ENCODE measurements at places on chromosomes 4 and X.

GRCh38 chrX:119442286-119442685, 26.0 kb upstream of the SLC25A5 start:
- DNase-seq = no peak

GRCh38 chr4:2598511-2599303, 62.3 kb downstream of the FAM193A start:
- no peak for DNase-seq

DNA sequence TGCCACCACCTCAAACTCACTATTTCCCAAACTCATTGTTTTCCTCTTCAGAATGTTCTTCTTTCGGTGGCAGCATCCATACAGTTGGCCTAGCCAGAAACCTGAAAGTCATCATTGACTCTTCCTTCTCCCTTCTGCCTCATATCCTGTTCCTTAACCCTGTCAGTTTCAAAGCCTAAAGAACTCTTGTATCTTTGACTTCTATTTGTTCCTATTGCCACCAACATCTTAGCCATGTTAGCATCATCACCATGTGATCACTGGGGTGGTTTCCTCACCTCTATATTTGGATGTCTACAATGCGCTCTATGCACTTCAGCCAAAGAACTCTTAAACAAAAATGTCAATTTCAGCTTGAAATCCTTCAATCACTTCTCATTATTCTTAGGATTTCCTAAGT, 29.0 kb downstream of the DDX60L start:
- no peak for DNase-seq

DNA sequence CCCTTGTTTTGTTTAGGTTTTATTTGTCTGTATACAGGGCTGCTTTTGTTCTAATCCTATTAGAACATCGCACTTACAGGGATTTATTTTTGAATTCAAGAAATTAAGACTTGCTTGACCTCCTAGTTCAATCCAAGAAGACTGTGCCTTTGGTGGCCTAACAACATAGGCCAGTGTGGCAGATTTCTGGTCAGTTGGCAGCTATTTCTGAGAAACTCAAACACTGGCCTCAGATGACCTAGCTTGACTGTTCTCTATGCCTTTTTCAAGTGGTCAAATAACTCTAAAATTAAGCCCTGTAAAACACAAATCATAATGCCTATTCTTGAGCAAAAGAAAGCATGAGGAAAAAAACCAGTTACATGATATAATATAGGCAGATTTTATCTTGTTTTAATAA, 89.3 kb upstream of the GPR34 start:
- no peak for DNase-seq

DNA sequence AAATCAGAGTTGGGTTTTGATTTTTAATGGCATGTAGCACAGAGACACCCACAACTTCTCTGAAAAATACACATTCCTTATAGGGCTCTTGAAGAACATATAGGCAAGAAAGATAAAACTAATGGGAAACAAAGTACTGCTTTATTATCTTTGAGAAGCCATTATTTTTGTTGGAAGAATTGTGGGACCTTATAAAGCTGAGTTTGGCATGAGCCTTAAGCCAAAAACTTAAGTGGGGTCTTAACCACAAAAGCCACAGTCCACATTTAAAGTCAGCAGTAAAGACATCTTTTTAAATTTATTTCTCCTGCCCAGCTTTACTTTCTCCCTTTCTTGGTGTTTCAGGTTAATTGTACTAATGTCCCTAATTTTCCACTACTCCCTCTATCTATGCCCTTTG, 1297.3 kb downstream of the C4orf33 start:
- no peak for DNase-seq

DNA sequence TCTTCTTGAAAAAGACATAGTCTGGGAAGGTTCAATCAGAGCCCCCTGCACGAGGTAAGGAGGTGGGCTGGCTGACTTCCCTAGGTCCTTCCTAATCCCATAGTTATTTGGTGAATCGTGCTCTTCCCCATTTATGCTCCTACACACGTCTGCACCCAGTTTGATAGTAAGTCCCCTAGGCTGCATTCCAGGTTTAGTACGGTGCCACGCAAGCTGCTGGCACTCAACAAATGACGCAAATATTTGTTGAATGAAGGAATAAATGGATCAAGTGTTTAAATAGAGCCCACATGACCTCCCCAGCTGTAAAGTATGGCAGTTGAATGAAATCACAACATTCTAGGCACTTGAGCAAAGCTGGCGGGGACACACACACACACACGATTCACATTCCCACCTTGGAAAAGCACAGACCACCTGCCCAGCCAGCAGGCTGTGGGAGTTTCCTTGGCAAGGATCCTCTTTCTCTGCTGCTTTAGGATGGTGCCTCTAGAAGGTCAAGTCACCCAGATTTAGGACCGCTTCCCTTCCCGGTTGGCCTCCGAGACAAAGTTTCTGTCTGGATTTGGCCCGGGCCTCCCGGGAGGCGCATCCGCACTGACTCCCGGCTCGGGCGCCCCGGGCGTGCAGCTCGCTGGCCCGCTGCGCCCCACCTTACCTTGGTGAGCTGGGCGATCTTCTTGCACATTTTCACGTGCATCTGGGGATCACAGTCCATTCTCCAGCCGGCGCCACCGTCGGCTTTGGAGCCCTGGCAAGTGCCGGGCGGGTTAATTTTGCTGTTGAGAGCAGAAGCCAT, 721 bp downstream of the FAM184B start:
- DNase-seq = no peak

GRCh38 chr4:40195182-40196177, 1.4 kb upstream of the RHOH start:
- no peak for DNase-seq

- DNase-seq = no peak
These were observed 48.2 kb downstream of the THAP9 start for GRCh38 chr4:82948647-82949204.

DNA sequence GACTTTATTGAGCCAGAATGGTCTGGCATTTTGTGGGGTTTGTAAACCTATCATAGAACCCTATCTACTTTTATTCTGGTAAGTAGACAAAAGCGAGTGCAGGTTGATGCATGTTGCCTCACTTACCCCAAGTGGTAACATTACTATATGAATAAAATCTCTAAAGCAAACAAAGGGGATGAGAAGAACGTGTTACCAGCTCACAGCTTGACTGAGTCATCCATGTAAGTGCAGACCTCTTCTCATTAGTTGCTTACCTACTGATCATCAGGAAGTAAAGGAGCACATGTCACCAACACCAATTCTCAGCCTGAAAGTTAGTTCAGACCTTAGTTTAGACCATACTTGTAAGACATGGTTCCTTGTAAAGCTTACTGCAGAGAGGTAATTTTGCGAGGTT, 1328.3 kb downstream of the C4orf33 start:
- no peak for DNase-seq

DNA sequence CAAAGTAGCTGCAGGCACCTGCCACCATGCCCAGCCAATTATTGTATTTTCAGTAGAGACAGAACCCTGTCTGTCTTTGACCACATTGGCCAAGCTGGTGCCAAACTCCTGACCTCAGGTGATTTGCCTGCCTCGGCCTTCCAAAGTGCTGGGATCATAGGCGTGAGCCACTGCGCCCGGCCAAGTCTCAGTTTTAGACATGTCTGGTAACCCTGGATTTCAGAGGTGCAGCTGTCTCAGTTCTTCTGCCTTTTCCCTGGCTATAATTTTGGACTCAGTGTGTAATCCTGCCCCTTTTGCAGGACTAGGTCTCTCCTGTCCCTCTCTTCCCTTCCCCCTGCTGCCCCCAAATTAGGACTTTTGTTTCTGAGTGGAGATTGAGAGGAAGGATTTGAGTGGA, 46.6 kb downstream of the FAM193A start:
- no peak for DNase-seq

- no peak for DNase-seq
These were observed 123.4 kb downstream of the ASB9 start for GRCh38 chrX:15146515-15146914.

GRCh38 chr4:12036450-12036849, 607.8 kb upstream of the HS3ST1 start:
- no peak for DNase-seq

DNA sequence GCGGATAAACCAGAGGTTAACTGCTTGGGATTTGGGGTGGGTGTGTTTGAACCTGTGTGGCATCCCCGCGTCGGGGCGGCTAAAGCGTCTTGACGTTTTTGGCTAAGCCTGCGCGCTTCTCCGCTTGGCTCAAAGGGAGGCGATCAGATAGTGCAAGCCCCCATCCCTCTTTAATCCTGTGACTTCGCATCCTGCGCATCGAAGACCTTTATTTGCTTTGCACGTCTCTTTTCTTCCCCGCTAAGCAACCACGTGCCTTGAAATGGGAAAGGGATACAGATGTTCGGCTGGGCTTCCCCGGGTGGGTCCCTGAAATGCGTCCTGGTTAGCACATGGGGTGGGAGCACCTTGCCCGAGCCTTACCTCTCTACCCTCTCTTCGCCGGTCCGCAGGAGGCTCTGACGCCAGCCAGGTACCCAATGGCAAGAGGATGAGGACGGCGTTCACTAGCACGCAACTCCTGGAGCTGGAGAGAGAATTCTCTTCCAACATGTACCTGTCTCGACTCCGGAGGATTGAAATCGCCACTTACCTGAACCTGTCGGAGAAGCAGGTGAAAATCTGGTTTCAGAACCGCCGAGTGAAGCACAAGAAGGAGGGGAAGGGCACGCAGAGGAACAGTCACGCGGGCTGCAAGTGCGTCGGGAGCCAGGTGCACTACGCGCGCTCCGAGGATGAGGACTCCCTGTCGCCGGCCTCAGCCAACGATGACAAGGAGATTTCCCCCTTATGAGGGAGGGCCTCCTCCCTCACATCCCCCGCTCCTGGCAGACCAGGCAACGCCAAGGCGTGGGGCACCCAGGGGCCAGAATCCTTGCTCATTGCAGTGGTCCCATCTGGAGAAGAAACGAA, 1.5 kb downstream of the GSX2 start:
- no peak for DNase-seq
